CD4-positive, alpha-beta T cell treated with Interleukin-4 for 4 hours (primary cell): ENCODE measurements at places on chromosomes 4 and X.
A peak's percentile ranks its signal among the peaks of the same experiment; 100 is the strongest.

- no peak for DNase-seq
These were observed 17.7 kb downstream of the MSN start for GRCh38 chrX:65685112-65685511.

GRCh38 chr4:185774845-185775680 lies 36.9 kb downstream of the SORBS2 start:
- no peak for DNase-seq

DNA sequence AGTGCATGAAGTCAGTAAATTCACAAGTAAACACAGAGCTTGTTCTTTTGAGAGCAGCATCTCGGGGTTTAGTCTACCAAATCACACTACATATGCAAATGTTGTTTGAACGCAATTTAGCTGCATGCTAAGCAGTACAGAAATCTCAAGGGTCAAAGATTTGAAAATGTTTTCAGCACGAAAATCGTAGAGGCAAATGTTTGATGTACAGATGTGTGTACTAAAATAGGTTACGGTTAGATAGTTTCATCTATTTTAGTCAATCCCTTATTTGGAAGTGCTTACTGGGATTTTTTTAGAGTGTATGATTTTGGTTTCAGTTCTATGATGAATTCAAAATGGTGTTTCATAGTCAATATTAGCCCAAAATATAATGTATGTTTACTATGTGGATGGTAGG lies 1928.2 kb upstream of the TENM3 start:
- no peak for DNase-seq

- peak; percentile 45 for DNase-seq
These were observed 3.1 kb upstream of the OCIAD2 start for GRCh38 chr4:48909697-48910096.

- no peak for DNase-seq
These were observed 40.3 kb downstream of the EFNB1 start for GRCh38 chrX:68868902-68869800.

GRCh38 chrX:17414839-17415238 lies 39.8 kb downstream of the NHS start:
- DNase-seq: no peak

DNA sequence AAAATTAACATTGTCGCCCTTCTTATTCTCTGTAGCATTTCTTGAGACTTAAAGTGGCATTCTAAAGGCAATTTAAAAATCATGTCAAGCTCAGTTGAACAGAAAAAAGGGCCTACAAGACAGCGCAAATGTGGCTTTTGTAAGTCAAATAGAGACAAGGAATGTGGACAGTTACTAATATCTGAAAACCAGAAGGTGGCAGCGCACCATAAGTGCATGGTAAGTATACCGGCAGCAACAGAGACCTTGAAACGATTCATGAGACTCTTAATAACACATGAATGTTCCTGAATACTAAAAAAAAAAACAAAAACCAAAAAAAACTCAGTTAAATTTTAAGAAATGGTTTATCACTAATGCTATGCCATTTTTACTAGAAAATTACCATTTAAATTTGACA lies 82.4 kb upstream of the HPRT1 start:
- peak; percentile 32 for DNase-seq
